Right lobe of liver (tissue), 6 donors: ENCODE measurements at places on chromosomes 2 and 18. TPM values are rescaled to one million over a fixed set of nuclear protein-coding genes. Genes with fewer than 3 reads are reported as not detected.

The CPLX4 gene
- total RNA-seq: not detected

The NT5DC4 gene
- total RNA-seq: not detected

The CD207 gene
- not detected for total RNA-seq

The UGT1A5 gene
- total RNA-seq: 10.0 TPM

The LIMS3 gene
- 0.30 TPM for total RNA-seq

The PDCD1 gene
- not detected for total RNA-seq

GRCh38 chr2:232652505-232652851 is 19.1 kb downstream of the EFHD1 start:
- H3K4me1 ChIP-seq: no peaks in the 10 kb centered on the region
- DNase-seq: no peak
- H3K36me3 ChIP-seq: no peaks in the 10 kb centered on the region
- H3K27ac ChIP-seq: no peak overlapping the region
- H3K27me3 ChIP-seq: no peaks in the 10 kb centered on the region

DNA sequence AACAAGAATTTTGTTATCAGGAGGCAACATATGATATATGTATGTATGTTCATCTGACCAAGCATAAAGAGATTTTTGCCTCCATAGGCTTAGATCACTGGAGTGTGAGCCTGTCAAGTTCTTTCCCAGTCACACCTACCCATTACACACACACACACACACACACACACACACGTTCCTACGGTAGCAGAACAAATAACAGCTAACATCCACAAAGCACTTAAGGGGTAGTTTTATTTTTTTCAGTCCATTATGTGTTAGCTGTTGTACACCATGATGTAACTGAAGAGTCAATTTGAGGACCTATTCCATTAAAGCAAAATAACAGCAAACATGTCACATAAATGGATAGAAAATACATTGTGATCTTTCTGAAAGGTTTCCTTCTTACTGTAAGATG is 39.5 kb downstream of the UGP2 start:
- H3K4me1 ChIP-seq: peaks cover 4% of the 10 kb centered on the region
- no peak overlapping the region for H3K4me3 ChIP-seq
- H3K27ac ChIP-seq: no peak overlapping the region

- no peak for DNase-seq
- no peak overlapping the region for H3K4me3 ChIP-seq
- peaks cover 5% of the 10 kb centered on the region for H3K4me1 ChIP-seq
- no peaks in the 10 kb centered on the region for H3K27me3 ChIP-seq
- H3K27ac ChIP-seq: no peak overlapping the region
Measured at GRCh38 chr2:96528700-96529375, 7.7 kb upstream of the ARID5A start.

GRCh38 chr18:52970686-52971085 is 630.7 kb downstream of the DCC start:
- H3K36me3 ChIP-seq: no peaks in the 10 kb centered on the region
- no peak for DNase-seq
- no peak overlapping the region for H3K4me3 ChIP-seq

DNA sequence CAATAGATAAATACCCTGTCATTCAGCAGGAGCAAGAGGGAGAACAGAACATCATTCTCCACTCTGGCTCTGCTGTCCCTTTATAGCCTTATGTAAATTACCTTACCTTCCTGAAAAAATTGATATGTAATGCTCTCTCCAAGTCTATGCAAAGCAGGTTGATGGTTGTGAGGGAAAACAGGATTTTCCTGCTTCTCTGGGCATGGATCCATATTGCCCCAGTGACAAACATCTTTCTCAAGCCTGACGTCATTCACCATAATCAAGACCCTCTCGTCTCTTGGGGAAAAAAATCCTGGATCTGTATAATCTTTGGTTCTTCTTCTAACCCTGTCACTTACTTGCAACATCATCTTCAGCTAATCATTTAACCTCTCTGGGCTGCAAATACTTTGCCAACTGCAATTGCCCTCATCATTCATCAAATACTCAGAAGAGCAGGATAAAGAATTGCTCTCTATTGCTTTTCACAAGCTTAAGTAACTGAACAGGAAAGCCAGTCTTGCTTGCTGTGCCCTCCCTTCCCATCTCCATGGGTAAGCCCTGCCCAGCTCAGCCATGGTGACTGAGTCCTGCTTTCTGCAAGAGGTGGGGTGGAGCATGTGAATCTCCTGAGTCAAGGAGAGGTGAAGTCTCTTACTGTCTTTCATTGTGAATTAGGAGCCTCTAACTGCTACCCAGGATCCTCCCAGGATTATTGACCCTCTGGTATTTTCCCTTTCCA is 123.7 kb upstream of the KLF7 start:
- H3K4me3 ChIP-seq: no peak overlapping the region
- DNase-seq: no peak
- H3K27me3 ChIP-seq: no peaks in the 10 kb centered on the region
- H3K4me1 ChIP-seq: no peaks in the 10 kb centered on the region
- H3K36me3 ChIP-seq: no peaks in the 10 kb centered on the region

- H3K4me3 ChIP-seq: no peak overlapping the region
- no peak for DNase-seq
- no peaks in the 10 kb centered on the region for H3K4me1 ChIP-seq
- no peak overlapping the region for H3K27ac ChIP-seq
- H3K36me3 ChIP-seq: peaks cover 10% of the 10 kb centered on the region
Measured at GRCh38 chr2:55400332-55400731, 19.3 kb downstream of the CCDC88A start.

DNA sequence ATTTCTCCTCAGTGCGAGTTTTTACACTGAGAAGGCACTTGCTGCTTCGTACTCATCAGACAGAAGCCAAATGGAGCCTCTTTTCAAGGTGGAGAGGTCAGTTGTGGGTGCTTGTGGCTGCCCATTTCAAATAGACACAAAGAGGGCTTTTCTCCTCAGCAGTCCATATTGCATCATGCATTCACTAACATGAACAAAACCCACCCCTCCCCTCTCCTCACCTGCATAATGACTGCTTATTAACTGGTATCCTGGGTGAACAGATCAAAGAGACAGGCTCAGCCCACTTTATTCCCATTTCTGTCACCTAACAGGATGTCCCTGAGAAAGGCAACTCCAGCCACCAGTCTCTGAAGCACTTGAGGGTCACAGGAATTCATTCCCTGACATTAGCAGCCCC is 28.9 kb downstream of the KLF7 start:
- H3K36me3 ChIP-seq: no peaks in the 10 kb centered on the region
- no peaks in the 10 kb centered on the region for H3K27me3 ChIP-seq
- H3K27ac ChIP-seq: no peak overlapping the region
- H3K4me3 ChIP-seq: no peak overlapping the region
- no peak for DNase-seq

- no peak for DNase-seq
- no peak overlapping the region for H3K4me3 ChIP-seq
- no peak overlapping the region for H3K27ac ChIP-seq
- no peaks in the 10 kb centered on the region for H3K36me3 ChIP-seq
- no peaks in the 10 kb centered on the region for H3K4me1 ChIP-seq
- no peaks in the 10 kb centered on the region for H3K27me3 ChIP-seq
Measured at GRCh38 chr2:142299021-142299420, 168.2 kb upstream of the LRP1B start.

DNA sequence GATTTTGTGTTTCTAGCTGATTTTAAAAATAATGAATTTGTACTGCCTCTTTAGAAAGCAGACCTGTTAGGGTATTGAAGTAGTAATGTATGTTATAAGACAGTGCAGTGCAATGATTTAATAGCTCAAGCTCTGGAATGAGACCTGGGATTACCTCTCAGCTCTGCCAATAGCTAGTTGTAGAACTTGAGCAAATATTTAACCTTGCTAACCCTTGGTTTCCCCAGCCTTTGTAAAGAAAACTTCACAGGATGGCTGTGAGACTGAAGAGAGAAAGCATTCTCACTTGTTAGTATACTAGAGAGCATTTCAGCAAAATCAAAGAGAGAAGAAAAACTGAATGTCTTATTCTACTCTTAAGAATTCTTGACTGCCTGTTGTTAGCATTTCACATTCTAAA is 293.9 kb downstream of the KIAA1328 start:
- no peaks in the 10 kb centered on the region for H3K27me3 ChIP-seq
- H3K27ac ChIP-seq: no peak overlapping the region
- no peaks in the 10 kb centered on the region for H3K36me3 ChIP-seq
- H3K4me3 ChIP-seq: no peak overlapping the region

DNA sequence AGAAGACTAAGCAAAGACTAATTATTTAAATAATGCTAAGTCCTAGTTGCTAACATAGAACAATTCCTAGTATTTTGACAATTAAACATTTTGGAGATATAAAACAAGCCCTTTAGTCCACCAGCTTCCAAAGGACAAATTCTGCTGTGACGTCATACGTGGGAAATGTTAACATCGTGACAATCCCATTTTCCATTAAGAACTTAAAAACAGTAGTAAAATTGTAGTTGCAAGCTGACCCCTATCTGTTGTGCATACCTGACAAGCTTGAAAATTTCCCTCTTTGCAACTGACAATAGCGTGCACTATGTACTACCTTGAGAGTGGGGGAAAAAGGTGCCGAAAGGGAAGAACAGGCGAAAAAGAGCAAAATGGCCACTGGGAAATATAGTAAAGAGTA is 279.8 kb downstream of the ZNF521 start:
- no peaks in the 10 kb centered on the region for H3K4me1 ChIP-seq
- H3K4me3 ChIP-seq: no peak overlapping the region
- no peak for DNase-seq
- no peaks in the 10 kb centered on the region for H3K36me3 ChIP-seq
